ENCODE measurements at places on chromosomes 6 and 20. TPM values are rescaled to one million over a fixed set of nuclear protein-coding genes. Genes with fewer than 3 reads are reported as not detected.

Gene KHDRBS2
- not detected for total RNA-seq

GRCh38 chr6:25414755-25415154 lies 135.6 kb downstream of the CARMIL1 start:
- no peak for DNase-seq

- no peak for DNase-seq
These were observed 72.0 kb upstream of the TBX18 start for GRCh38 chr6:84836366-84836765.

Gene PSORS1C2
- not detected for total RNA-seq

DNA sequence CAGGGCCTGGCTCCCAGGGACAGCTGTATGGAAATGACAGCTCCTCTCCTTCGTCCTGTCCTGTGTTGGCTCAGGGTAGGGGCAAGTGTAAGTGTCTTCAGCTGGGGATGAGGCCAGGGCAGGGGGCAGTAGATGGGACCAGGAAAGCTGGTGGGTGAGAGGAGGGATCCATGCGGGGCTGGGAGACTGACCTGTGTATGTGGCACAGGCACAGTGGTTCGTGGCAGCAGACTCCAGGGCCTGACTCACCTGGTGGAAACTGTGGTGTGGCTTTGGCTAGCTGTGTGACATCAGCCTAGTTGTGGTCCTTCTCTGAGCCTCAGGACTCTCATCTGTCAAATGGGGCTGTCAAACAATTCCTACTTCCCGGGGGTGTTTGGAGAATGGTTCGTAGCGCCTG lies 13.7 kb upstream of the SCRT2 start:
- no peak for DNase-seq

Gene OR12D2
- not detected for total RNA-seq

Gene FOXA2
- not detected for total RNA-seq

DNA sequence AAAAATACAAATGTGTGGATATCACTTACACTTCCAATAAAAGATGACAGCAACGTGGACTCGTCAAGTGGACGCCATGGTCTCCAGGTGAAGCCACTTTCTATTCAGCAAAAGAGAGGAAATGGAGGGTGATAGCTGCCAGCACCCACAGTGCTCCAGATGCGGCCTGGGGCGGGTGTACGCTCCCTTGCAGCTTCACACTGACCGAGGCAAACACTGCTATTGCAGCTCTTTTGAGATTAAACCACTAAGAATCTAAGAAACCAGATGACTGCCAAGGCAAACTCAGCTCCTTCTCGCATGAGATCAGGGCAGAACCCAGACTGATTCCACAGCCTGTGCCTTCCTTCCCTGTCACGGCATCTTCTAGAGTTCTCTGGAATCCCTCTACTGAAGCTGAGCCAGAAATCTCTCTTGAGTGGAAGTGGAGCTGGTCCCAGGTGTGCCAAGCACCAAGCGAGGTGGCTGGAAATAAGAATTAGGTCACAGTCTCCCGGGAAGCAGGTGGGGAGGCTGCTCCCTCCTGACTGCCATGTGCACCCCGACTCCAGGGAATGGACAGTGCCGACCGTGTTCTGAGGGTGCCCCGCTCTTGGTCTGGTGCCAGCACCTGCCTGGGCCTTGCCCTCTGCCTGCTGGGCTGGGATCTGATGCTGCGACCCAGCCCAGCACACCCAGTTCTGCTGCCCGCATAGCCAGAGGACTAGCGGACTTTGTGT lies 90.1 kb upstream of the AFDN start:
- DNase-seq, result no peak

Gene CRIP3
- 1.3 TPM for total RNA-seq

DNA sequence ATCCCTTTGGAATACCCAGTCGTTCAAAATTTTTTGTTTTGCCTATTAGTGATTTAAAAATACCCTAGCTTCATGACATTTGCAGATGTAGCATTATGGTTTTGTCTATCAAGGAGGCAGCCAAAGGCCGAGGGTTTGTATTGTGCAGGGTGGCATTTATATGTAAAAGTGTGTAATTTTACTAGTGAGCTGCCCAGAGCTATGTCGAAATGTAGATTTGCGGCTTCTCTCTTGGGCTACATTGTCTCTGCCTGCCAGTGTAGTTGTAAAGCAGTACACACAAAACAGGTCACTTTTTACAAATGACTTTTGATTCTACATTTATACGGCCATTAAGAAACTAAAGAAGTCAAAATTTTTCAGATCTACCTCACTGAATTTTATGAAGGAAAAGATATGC lies 87.7 kb downstream of the TSHZ2 start:
- no peak for DNase-seq

Gene OR2J3
- total RNA-seq, result not detected

Gene PRDM13
- total RNA-seq, result not detected

- no peak for DNase-seq
These were observed 90.4 kb downstream of the TNFAIP3 start for GRCh38 chr6:137957471-137957870.

DNA sequence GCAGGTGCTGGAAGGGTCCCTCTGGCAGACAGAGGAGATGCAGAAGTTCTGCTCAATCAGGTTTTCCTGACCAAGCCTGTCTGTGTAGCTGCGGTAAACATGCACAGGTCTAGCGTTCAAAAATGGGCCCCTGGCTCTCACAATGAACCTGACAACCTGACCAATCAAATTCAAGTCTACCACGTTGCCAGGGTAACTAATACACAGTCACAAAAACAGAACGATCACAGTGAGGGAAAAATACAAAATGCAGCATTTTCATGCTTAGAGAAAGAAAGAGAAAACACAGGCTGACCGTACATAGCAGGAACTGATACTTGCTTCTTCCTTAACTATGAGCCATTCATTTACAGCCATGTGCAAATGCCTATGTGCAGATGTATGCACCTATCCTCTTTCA lies 353.1 kb upstream of the TSHZ2 start:
- no peak for DNase-seq

GRCh38 chr20:63191400-63191799 lies 24.5 kb downstream of the YTHDF1 start:
- DNase-seq, result no peak

Gene CALHM6
- 6.5 TPM for total RNA-seq

- no peak for DNase-seq
These were observed 7.0 kb upstream of the ID4 start for GRCh38 chr6:19830171-19830570.

Gene BFSP1
- 0.21 TPM for total RNA-seq

- no peak for DNase-seq
These were observed 7.3 kb upstream of the PRPH2 start for GRCh38 chr6:42729731-42730130.

- no peak for DNase-seq
These were observed 3.3 kb downstream of the EFHC1 start for GRCh38 chr6:52423448-52423847.

Gene HLA-G
- total RNA-seq, result not detected

Gene EBF4
- total RNA-seq, result 2.0 TPM

Gene HLA-DQB1
- 15.7 TPM for total RNA-seq

Gene SYNDIG1
- total RNA-seq, result not detected

Gene RUNX2
- 50.8 TPM for total RNA-seq

Data from T-helper 17 cell (primary cell).